ENCODE measurements at places on chromosomes 11 and 22.

GRCh38 chr11:43933608-43934551 is 8.6 kb upstream of the C11orf96 start:
- DNase-seq = no peak

DNA sequence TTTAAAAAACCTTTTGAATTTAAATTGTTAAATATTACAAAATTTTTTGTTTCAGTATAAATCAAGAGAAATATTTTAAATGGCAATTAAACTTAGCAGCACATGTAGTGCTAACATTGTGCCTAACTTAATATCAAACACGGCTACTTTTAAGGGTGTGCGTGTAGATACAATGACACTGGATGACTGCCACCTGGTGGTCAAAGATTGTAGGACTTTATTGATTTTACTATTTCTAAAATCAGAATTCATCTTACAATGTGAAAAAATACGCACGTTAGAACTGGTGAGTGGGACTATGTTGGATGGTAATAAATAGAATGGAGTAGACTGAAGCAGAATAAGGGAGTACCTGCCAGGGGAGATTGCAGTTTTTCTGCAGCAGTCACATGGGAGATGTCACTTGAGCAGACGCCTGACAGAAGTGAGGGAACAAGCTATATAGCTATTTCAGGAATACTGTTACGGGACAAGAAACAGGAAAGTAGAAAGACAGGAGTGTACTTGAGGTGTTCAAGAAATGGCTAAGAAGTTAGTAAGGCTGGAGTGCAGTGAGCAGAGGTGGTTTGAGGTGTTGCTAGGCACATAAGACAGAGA is 52.9 kb downstream of the UVRAG start:
- peak; percentile 60 for DNase-seq

GRCh38 chr11:59097113-59097708 is 9.8 kb upstream of the FAM111B start:
- peak; percentile 47 for DNase-seq

DNA sequence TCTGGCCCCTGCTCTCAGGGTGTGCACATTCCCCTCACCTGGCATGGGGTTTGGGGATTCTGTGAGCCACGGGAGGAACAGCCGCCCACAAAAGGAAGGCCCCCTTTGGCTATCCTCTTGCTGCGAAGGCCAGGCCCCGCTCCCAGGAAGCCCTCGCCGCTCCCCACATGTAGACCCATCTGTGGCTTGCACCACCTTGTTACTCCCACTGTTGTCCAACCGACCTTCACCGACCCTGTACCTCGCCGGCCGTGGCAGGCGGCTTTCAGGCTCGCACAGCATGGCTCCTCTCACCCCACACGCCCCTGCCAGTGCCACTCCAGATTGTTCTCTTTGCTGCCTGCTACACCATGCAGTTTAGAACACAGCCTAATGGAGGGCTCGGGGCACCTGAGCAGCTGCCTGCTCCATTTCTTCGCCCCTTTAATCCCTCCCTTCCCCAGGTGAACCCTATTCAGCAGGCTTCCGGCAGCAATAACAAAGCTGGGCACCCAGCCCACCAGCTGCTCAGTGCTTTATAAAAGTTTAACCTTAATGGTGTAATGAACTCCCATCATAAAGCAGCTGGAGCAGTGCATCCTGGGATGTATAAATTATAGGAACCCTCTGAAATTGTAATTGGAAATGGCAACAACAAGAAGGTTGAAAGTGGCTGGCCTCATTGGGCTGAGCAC is 10.7 kb downstream of the DAGLA start:
- DNase-seq = no peak

DNA sequence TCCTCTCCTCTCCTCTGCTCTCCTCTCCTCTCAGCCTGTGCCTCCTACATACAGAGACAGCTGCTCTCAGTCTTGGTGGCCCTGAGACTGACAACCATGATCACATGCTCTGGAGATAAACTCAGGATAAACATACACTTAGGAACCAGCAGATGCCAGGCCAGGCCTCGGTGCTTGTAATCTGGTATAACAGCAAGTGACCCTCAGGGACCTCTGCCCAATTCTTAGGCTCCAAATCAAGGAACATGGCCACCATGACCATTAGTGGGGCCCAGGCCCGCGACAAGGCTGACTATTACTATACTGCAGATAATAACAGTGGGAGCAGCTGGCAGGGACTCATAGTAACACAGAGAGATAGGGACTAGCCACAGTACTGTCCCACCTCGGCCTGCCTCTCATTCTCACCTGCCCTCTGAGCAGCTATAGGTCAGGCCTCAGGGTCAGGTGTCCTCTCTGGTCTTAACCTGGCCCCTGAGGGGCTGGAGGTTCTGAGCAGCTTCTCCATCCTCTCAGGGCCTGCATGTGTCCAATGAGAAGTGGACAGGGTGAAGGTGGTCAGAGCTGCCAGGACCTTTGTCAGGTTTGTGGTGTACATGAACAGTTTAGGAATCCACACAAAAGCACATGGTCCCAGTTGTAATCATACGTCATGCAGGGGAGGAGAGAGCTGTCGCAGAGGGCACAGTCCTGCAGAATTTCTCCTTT is 106.1 kb downstream of the GGTLC2 start:
- no peak for DNase-seq

DNA sequence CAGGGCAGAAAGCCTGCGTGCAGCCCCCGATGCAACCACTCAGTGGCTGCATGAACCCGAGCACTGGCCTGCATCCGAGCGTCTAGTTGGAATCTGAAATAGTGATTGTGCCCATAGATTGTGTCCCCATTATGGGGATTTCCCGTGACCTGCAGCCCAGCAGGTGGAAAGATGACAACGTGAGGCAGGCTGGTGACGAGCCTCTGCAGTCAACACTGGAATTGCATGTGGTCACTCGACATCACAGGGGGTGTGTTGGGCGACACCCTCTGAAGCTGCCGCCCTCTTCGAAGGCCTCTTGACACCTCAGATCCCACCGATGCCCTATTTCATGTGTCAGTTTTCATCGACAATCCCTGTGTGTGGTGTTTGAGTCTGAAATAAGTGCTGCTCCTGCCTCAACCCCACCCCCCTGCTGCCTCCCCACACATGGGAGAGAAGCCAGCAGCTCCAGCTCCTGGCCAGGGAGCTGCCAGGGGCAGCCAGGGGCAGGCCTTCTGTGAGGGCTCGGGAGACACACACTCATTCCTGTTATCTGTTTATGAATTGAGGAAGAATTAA is 172.0 kb upstream of the B3GAT1 start:
- no peak for DNase-seq

- no peak for DNase-seq
These were observed 2.2 kb upstream of the TMPRSS13 start for GRCh38 chr11:117931331-117931950.

- DNase-seq = no peak
These were observed 51.1 kb downstream of the RCN1 start for GRCh38 chr11:32141745-32142546.

GRCh38 chr11:44531116-44531504 is 34.4 kb upstream of the CD82 start:
- DNase-seq = no peak

DNA sequence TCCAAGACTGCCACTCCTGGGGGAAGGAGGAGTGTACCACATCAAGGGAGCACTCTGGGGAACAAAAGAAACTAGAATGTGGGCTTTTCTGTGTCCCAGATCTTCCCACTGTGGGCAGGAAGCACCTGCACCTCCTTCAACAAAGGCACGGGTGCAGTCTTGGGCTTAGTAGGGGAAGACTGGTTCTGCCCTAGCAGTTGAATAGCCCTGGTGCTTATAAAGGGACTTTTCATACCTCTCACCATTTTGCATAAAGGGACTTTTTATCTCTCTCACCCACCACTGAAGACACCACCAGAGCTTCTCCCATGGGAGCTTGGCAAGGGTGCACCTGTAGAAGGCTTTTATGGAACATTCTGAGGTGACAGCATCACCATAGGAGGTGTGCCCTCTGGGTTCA is 65.8 kb upstream of the MS4A8 start:
- no peak for DNase-seq

DNA sequence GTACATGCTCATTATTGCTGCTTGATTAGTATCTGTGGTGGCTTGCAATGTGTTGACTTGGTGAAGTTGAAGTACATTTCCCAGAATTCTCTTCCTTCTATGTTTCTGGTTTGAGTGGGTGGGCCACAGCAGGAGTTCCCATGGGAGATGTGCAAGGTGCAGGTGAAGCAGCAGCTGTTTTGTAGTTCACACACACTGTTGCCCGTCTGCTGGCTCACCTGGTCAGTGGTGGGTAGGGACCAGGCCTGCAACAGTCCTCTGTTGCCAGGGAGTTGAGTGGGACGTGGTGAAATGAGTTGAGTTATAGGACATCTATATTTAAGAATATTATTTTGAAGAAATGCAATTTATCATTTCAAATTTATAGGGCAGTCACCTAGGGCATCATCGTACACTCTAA is 417.4 kb downstream of the TMEM135 start:
- DNase-seq = no peak

DNA sequence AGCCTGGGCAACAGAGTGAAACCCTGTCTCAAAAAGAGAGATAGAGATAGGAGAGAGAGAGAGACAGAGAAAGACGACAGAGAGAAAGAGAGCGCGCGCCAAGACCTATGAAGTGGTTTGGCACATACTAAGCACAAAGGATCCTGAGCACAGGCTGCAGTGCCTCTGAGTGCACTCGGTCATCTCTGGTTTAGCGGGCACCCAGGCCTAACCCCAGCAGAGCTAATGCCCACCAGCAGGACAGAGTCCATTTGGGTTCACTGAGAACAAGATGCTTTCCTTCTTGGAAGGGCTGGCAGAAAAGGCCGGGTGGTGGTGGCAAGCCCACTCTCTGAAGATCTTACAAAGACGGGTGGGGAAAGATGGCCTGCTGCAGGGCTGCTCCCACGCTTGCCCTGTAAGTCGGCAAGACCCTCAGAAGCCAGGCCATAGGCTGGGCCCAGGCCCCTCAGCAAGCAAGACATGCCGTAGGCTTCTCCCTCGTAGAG is 3.3 kb downstream of the SCARF2 start:
- no peak for DNase-seq

- peak; percentile 86 for DNase-seq
These were observed 112.7 kb downstream of the VPREB1 start for GRCh38 chr22:22357024-22357883.

DNA sequence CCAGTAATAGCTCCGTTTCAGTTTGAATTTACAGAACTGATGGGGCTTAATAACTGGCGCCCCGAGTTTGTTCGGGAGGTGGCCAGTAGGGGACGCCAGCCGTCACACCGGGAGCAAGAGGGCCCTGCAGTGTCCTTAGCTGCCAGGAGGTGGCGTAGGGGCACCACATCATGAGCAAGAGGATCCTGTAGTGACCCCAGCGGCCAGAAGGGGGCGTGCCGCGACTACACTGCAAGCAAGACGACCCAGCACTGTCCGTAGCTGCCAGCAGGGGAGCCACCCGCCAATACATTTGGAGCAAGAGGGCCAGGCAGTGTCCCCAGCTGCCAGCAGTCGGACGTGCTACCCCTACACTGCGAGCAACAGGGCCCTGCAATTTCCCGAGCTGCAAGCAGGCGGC is 663.7 kb upstream of the B3GAT1 start:
- no peak for DNase-seq

DNA sequence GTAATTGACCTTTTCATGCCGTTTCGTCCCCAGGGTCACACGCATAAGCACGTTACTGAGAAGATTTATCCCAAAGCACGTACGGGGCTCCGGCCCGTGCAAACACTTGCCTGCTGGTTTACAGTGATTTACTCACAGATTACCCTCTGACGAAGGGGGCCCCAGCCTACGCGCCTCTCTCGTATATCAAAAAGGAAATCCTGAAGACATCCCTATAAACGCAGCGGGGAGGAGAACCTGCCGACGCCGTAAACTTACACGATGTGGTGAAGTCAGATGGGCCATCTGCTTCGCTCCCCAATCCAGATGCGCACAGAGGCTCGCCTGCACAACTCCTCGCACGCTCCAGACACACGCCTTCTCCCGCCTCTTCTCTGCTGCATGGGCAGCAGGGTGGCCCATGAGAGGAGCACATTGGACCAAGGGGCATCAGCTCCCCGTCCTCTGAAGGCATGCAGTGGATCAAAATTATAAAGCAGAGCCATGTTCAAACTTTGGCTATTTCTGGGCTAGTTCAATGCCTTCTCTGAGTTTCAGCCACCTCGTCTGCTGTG is 123.6 kb downstream of the MN1 start:
- DNase-seq = no peak

DNA sequence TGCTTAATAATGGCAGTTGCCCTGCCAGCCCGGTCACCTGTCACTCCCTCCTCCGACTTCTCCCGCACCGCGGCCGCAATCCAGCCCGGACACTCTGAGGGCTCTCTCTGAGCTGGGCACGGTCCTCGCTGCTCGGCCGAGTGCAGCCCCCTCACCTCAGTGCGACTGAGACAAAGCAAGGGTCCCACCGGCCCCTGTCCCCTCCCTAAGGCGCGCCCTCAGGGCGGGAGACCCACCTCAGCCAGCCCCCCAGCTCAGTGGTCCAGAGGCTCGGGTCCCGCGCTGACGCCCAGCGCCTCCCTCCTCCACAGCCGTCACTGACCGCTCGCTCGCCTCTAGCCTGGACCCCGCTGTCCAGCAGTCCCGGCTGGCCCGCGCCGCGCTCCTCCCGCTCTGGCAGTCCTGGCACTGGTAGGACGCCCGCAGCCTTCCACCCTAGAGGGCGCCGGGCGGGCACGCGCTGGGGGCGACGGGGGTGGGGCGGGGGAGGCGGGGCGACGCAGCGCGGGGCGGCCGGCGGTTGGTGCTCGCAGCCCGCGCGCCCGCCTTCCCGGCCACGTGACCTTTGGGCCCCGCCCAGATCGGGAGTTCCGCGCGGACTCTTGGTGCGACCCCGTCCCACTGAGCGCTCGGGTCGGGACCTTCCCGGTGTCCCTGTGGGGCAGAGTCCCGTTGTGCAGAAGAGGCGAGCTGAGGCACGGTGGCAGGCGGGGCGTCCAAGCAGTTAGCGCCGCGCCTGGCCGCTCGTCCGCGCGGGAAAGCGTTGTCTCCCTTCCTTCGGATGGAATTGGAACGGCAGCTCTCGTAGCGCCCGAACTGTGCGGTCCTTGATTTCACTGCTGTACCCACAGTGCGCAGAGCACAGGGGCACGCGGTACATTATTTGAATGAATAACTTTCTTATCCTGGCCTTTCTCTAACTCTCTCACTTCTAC is 7.8 kb upstream of the L3MBTL2 start:
- DNase-seq = peak; percentile 84

Measured in LoVo (cell line).